Hematopoietic multipotent progenitor cell treated with erythropoietin and hydrocortisone succinate and interleukin-3 and kit ligand, for 6 days (in vitro differentiated cells): ENCODE measurements at places on chromosomes 5 and 9.

GRCh38 chr9:70883056-70883455 is 238.4 kb downstream of the TRPM3 start:
- no peak for DNase-seq

- no peak for DNase-seq
Measured at GRCh38 chr9:80292231-80292630, 720.5 kb downstream of the TLE4 start.

DNA sequence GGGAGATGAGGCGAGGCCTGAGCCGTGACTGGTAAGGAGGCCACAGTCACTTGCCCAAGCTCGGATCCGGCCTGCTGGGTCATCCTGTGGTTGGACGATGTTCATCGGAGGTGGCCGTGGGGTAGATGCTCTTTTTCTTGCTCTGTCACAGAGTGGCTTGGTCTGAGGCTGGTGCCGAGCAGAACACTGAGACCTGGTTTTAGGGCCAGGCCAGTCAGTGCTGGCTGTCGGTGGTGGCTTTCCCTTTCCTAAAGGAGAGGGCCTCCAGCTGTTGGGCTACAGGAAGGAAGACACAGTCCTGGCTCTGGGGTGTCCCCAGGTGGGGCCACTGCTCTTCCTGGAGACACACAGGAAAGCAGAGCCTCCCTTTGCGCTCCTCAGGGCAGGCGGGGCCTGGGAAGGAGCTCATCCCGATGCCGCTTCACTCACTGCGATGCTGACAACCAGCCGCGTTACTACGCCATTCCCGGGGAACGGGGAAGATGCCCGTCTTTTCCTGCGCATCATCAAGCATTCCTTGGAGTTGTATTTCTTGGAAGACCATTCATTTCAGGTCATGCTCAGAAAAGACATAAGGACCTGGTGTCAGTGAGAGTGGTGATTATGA is 254.8 kb upstream of the IRX4 start:
- DNase-seq, result no peak

DNA sequence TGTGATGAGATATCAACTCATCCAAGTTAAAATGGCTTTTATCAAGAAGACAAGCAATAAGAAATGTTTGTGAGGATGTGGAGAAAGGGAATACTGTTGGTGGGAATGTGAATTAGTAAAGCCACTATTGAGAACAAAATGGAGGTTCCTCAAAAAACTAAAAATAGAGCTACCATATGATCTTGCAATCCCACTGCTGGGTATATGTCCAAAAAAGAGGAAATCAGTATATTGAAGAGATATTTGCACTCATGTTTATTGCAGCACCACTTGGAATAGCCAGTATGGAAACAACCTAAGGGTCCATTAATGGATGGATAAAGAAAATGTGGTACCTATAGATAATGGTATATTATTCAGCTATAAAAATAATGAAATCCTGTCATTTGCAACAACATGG is 25.1 kb downstream of the PPIP5K2 start:
- DNase-seq, result no peak

DNA sequence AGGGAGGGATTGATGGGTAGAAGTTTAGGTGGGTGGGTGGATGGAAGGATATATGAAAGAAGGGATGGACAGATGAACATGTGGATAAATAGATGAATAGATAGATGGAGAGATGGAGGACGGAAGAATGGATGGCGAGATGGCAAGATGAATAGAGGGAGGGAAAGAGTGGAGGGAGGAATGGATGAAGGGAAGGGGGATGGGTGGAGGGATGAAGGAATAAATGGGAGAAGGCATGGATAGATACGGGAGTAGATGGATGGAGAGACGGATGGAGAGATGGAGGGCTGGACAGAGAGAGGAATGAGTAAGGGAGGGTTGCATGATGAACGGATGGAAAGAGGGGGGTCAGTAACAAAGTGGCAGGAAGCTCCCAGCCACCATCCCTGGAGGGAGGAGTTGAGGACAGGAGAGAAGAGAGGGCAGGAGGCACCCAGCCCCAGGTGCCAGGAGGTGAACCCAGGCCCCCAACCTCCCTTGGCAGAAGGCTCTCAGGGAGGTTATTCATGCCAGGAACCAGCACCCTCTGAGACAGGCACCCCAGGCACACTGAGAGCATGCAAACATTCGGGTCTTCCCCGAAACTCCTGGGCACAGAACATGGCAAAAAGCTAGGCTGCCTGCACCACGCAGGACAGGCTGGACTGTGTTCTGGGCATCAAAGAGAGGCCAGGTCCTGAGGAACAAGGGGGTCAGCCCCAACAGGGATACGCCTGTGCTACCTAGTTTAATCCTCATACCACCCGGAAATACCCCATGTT is 9.1 kb downstream of the SARDH start:
- DNase-seq, result no peak

- no peak for DNase-seq
Measured at GRCh38 chr9:8890695-8891094, 1091.1 kb upstream of the DMAC1 start.

DNA sequence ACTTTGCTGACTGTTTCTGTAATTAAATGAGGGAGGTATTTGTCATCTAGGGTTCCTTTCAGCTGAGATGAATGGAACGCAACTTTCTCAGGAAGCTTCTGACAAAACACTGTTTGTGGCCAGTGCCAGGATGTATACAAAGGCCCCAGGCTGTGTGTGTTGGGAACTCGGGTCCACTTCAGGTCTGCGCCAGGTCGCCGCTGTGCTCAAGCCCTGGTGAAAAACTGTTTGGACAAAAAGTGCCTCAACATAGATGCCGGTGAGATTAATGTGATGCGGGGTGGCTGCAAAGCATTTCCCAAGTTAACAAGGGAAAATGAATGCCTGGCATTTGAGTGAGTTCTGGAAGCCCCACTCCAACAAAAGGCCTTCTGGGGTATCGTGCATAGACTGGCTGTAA is 156.4 kb downstream of the GABBR2 start:
- no peak for DNase-seq

DNA sequence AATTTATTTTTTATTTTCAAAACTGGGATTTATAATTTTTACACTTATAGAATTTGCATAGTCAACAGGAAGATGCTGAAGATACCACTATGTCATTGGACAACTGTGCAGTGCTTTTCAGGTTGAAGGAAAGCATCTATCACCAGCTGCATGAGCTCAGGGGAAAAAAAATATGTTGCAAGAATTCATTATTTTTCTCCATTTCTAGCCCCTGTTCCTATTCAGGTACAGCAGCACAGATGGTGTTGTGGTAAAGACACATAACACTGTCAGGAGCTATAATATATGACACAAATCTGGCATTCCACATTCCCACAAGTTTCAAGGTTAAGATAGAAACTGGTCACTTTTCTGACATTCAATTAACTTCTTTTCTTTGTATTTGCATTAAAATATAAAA is 1088.6 kb downstream of the MAT2B start:
- DNase-seq, result no peak

- peak; percentile 15 for DNase-seq
Measured at GRCh38 chr5:158055111-158055501, 196.2 kb upstream of the CLINT1 start.

DNA sequence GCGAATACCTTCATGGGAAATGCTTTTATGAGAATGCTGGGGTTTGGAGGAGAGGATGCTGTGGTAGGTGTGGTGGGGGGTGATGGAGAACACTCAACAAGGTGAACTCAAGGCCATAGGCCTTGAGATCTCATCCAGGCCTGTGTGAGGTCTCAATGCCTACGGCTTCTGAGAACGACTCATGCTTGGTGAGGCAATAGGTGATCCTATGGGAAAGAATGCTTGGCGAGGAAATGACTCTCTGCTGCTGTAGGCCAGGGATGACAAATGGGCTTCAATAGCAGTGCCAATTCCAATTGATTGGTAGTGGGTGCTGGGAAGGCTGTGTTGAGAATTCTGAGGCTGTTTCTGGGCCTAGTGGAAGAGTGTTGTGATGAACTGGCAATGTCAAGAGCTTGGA is 280.2 kb upstream of the CLINT1 start:
- no peak for DNase-seq

- no peak for DNase-seq
Measured at GRCh38 chr5:78757269-78758053, 108.9 kb upstream of the LHFPL2 start.

GRCh38 chr5:7894439-7894838 is 25.5 kb downstream of the MTRR start:
- no peak for DNase-seq

GRCh38 chr5:180105827-180106312 is 34.3 kb upstream of the RNF130 start:
- DNase-seq, result no peak

DNA sequence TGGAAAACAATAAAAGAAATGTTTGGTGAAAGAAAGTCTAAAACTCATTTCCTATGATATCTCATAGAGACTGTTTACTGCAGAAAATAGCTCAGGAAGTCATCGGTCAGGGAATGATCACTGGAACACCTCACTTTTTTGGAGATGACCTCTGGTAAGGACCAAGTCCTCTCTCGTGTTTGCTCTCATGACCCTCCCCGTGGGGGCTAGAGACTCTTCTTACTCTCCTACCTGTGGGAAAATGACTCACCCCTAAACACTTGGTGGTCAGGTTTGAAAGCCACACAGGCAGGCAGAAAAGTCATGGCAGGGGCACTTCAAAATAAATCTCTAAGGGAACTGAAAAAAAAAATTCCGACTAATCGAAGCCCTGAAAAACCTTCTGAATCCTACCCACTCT is 48.2 kb downstream of the FAM240B start:
- DNase-seq, result no peak

DNA sequence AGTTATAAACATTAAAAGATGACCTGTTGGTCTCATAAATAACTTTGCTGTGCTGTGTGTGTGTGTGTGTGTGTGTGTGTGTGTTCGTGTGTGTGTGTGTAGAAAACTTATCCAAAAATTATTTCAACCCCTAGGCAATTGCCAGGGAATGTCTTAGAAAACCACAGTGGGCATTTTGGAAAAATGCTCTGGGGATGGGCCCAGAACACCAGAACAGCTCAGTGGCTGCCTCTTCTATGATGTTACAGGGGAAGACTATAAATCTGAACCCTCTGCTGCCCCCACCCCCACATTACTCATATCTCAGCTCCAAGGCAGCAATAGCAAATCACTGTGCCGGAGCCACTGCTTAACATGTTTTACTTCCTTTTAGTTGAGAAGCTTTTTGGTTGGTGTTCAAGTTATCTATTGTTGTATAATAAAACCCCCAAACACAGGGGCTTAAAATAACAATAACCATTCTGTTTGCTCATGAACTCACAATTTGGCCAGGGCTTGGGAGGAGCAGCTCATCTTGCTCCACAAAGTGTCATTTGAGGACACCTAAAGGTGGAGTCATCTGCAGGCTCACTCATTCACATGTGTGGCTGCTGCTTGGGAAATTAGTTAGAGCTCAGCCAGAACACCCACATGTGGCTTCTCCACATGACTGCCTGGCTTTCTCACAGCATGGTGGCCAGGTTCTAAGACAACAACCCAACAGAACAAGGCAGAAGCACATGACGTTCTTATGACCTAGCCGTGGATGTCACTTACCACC is 40.4 kb downstream of the ACTBL2 start:
- no peak for DNase-seq

DNA sequence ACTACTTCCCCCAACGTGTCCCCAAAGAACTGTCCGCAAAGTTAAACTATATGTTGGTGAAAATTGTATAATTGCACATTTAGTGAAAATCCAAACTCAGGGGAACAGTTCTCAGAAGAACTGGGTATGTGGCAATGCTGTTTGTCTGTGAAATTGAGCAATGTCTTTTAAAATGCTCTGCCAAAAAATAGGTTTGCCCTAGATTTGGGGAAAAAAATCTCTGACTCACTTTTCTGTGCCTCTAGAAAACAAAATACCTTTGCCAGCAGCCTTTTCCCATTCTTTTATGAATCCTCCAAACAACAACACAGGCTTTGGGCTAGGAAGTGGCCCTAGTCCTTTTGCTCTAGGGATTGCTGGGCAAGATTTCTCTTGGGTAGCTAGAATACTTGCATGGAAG is 37.4 kb upstream of the ZNF608 start:
- no peak for DNase-seq

DNA sequence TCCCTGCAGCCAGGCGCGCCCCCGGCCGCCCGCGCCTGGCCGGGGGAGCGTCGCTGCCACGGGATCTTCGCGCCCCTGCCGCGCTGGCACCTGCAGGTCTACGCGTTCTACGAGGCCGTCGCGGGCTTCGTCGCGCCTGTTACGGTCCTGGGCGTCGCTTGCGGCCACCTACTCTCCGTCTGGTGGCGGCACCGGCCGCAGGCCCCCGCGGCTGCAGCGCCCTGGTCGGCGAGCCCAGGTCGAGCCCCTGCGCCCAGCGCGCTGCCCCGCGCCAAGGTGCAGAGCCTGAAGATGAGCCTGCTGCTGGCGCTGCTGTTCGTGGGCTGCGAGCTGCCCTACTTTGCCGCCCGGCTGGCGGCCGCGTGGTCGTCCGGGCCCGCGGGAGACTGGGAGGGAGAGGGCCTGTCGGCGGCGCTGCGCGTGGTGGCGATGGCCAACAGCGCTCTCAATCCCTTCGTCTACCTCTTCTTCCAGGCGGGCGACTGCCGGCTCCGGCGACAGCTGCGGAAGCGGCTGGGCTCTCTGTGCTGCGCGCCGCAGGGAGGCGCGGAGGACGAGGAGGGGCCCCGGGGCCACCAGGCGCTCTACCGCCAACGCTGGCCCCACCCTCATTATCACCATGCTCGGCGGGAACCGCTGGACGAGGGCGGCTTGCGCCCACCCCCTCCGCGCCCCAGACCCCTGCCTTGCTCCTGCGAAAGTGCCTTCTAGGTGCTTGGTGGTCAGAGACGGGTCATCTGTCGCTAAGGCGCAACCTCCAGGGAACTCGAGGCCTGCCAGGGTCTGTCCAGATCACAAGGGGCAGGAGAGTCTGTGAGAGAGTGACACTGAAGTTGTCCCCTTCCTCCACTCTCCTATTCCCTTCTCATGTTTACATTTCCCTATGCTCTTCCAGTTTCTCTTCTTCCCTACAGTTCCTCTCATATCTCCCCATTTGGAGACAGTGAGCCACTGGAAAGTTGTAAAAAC is 1.3 kb downstream of the GPR150 start:
- peak; percentile 62 for DNase-seq

DNA sequence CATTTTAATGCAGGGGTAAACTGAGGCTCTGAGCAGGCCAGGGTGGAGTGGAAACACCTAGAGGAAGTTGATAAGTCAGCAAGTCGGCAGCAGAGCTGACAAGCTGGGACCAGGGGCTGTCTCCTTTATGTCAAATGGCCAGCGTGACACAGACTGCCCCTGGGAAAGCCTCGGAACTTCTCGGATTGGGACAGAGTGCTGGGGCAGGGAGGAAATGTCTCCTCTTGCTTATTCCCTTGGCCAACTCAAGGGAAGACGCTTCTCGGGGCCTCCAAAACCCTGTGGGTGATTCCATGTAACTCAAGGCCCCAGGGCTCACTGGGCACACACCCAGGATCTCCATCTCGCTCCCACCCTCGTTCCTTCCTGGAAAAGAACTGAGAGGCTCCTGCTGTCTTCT is 25.4 kb upstream of the ANXA6 start:
- DNase-seq, result no peak

GRCh38 chr9:18129809-18130334 is 344.1 kb upstream of the ADAMTSL1 start:
- DNase-seq, result no peak
